CD4-positive, alpha-beta T cell treated with Interleukin-4 for 4 hours (primary cell): ENCODE measurements at places on chromosomes 1 and 21.

DNA sequence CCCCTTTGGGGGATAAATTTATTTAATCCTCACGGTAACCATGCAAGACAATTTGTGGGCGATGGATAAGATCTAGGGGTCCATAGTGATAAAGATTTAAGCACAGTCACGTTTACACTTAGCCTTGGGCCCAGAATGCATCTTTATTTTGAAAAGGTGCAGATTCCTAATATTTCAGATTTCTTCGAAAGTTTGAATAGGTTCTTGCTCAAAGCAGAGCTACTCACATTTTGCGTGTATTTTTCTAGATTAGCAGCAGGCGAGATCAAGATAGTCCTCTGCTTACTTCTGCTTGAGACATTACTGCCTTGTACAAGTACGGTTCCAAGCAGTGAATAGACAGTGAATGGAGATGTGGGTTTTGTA, 647 bp downstream of the TSEN15 start:
- DNase-seq = no peak

DNA sequence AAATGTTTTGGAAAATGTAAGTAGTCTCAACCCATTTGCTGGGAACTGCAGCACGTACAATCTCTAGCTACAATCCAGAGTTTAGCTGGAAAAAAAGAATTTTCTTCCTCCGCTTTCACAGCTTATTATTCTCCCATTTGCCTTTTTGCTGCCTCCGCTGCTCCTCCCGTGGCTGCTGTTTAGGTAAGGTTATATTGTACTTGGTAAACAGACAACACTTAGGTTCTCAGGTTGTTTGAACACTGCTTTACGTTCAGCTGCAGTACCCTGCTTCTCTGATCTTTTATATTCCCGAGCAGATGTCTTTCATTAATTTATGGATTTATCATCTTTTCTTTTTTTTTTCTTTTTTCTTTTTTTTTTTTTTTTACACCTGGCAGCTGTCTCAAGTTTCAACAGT, 14.3 kb downstream of the PROX1 start:
- no peak for DNase-seq

DNA sequence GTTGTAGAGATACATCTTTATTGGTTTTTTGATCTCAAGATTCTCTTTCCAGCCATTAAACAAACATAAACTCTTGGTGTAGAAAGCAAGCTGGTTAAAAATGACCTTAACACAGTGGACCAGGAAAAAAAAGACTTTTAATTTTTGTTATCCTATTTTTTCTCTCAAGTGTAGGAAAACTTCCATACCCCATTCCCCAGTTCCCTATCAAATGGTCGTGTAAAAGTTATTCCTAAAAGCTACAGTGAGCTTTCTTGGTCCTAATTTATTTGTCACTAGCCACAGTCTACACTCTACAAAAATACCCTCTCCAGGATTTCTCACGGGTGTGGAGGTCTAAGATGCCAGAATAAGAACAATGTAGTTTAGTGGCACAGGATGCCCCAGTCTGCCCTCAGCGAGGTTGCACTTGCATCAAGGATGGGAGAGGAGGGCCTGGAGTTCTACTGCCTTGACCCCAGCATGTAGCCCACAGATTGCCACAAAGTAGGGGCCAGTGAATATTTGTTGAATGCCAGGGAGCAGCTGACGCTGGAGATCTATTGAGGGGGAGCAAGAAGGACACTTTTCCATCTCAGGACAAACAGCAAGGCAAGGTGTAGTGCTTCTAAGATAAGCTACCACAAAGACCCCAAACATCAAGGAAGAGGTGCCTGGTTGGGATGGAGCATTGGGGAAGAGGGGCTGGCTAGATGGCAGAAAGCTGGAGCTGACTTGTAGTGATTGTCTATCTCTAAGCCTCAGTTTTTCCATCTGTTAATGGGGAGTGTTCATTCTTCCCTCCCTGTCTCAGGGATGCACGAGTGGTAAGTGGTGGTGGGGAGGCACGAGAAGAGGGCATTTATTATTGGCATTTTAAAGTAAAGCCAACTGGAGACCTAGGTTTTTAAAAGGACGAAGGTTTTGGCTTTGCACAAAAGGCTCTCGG, 1.8 kb downstream of the MYCL start:
- DNase-seq = no peak

- peak; percentile 88 for DNase-seq
These were observed at the start of gene RRP1 for GRCh38 chr21:43789276-43790009. RRP1 (plus strand) TSS chr21:43789577; CDS start chr21:43789630, 53 bp downstream.

DNA sequence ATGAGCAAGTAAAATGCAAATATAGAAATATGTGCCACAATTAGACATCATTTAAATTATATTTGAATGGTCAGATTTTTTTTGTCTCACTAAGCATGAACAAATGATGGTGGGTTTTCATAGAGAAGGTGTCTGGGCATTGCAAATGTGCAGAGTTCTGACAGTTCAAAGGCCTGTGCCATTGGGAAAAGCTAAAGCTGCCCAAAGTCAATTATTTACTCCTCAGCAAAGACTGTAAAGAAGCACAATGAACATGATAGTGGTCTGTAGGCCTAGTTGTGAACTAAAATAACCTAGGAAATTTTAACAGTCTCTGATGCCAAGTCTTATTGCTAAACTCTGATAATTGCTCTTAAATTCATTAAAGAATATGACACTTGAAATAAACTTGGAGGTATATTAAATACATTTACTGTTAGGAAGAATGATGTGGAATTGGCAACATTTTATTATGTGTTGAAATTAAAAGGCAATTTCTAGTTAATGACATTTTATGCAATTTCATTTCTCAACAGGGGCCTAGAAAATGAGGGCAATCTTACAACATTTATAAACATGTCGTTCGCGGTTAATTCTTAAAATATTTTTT, 874.3 kb upstream of the ADAMTS5 start:
- DNase-seq = no peak

- no peak for DNase-seq
These were observed at the start of gene FLG for GRCh38 chr1:152325111-152325510. FLG (minus strand) TSS chr1:152325239; CDS start chr1:152315456, 9,783 bp downstream.

GRCh38 chr21:42653231-42654061, at the start of gene PDE9A:
PDE9A (plus strand) TSS chr21:42653621; CDS start chr21:42653815, 194 bp downstream.
- no peak for DNase-seq

- DNase-seq = no peak
These were observed 29.3 kb downstream of the NUP133 start for GRCh38 chr1:229478852-229479251.

- no peak for DNase-seq
These were observed 129.3 kb upstream of the GORAB start for GRCh38 chr1:170402476-170403311.

DNA sequence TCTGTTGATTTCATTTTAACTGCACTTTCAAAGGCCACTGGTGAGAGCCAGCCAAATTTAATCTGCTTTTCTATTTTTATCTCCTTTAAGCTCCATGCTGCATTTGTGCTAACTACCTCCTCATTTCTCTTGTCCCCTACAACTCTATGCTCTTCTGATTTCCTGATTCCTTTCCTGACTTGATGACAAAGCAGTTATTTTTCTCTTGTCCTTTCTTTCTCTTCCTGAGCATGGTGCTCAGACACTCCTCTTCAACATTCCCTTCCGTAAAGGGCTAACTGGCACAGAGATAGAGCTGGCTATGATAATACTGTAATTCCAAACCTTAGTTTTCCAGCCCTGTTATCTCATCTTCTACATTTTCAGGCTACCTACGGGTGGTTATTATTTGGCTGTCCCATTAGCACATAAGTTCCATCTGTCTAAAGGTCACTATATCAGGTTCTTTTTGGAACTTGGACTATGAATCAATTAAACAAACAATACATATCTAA, 6.8 kb upstream of the BCAS2 start:
- no peak for DNase-seq

- no peak for DNase-seq
These were observed 16.3 kb downstream of the BATF3 start for GRCh38 chr1:212683357-212683722.

GRCh38 chr1:39777306-39777705, 6.2 kb upstream of the OXCT2 start:
- DNase-seq = no peak

DNA sequence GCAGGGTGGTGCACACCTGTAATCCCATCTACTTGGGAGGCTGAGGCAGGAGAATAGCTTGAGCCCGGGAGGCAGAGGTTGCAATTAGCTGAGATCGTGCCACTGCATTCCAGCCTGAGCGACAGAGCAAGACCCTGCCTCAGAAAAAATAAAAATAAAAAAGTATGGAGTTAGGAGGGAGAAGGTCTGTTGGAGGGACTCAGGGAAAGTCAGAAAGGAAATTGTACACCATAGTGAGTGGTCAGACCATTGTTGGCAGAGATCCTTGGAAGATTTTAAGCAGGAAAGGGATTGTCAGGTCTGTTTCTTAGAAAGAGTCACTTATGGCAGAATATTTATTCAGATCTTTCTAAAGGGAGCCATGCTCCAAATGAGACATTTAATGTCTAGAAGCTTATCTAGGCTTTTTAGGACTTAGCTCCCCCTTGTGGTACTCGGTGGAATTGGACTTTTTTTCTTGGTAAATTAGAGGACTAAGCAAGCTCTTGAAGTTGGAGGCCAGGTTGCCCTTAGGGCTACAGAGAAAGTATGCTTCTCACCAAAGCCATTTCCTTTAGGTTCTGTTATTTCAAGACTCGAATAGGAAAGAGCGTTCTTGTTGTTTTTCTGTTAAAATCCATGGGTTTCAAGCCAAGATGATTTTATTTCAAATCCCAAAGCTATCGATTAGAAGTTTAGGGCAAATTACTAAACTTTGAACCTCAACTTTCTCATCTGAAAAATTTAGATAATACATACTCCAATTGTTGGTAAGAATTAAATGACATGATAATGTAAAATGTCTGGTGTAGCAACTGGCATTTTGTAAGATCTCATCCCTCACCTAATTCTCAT, 16.5 kb downstream of the MIA3 start:
- peak; percentile 87 for DNase-seq

GRCh38 chr1:52550447-52550846, 2.4 kb downstream of the TUT4 start:
- no peak for DNase-seq

DNA sequence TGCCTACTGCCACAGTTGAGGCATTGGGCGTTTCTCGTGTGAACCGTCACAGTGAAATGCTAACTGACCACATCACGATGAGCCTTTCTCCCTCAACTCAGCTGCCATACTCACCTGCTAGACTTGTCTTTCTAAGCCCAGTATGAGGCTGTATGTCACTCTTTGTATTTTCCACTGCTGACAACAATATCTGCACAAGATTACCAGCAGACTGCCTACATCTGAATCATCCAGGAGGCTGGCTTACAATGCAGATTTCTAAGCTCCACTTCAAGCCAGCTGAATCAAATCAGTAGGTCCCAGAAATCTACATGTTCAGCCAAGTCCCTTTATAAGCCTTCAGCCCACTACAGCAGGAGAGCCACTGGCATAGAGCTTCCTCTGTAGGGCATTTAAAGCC, 355.0 kb upstream of the DUSP10 start:
- DNase-seq = no peak

DNA sequence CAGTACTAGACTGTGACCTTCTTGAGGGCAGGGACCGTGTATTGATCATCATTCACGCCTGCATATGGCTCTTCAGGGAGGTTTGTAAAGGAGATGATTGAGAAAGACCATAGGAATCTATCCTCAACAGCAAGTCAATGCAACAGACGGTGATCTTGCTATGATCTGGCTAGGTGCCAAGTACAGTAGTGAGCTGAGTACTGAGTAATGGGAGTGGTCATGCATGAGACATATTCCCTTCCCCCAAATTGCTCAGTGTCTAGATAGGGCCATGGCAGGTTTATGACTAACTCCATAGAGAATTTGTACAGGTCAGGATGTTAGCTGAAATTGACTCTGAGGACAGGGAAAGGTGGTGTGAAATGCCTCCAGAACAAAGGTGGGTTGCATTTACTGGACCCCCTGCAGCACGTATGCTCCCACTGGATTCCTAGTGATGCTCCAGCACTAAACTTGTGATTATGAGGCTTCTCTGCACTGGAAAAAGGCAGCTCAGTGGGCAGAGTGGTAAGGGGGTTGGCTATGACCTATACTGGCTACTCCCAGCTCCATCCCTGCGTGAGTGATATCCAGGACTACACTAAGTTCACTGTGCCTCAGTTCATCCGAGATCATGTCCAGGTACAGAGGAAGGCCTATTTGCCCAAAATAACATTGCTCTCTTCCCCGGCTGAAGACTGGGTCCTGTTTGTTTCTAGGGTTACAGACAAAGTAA, 37.2 kb downstream of the KCNJ6 start:
- DNase-seq = no peak

- no peak for DNase-seq
These were observed 1.5 kb upstream of the CNN3 start for GRCh38 chr1:94928293-94928939.

- DNase-seq = no peak
These were observed at the start of gene NAV1 for GRCh38 chr1:201538612-201539551. NAV1 (plus strand) TSS chr1:201539127; CDS start chr1:201622885, 83,758 bp downstream.

DNA sequence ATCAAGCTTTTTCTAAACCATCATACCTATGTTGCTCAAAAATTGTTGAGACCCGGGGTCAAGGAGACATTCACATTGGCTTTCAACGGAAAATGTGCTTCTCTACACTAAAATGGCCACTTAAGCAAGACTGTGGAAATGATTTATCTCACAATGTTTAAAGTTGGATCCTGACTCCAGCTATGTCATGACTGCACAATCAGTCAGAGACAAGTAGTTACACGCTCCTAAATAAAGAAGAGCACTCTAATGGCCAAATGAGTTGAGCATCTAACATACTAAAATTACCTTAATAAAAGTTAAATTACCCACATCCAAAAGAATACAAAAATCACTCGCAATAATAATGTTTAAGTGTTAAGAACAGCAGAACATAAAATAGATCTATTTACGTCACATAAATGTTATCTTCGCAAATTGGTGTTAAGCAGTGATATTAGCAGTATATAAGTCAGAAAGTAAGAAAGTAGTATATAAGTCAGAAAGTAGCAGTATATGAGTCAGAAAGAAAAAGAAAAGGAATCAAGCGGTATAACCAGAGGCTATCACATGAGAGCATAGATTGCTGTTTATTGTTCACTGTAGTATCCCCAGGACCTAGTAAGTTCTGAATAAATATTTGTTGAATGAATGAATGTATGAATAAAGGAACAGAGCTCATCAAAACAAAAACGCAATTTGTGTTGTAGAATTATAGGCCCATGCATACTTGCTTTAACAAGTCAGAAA, 28.4 kb downstream of the ZNF281 start:
- DNase-seq = no peak

GRCh38 chr1:201125800-201126199, 1.2 kb downstream of the ASCL5 start:
- no peak for DNase-seq

GRCh38 chr1:243910607-243911006, 60.6 kb upstream of the AKT3 start:
- no peak for DNase-seq

GRCh38 chr1:246165826-246166709, 341.0 kb downstream of the SMYD3 start:
- no peak for DNase-seq

GRCh38 chr1:12178511-12178910, 11.7 kb downstream of the TNFRSF1B start:
- no peak for DNase-seq

DNA sequence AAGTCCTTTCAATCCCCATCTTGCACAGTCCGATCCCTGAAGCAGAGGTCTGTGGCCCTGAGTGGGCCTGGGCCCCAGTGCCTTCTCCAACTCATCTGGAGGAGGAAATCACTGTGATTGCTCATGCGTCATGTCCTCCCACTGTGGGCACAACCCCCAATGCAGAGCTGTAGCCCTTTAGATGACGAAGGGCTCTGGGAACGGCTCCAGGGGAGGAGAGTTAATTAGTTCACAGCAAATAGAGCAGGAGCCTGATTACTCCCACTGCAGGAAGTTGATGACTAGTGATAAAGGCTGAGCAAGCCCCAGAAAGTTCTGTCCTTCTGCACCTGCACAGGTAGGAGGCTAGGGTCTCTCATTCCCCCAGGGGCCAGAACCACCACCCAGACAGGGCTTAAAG, 111.5 kb downstream of the CCDC185 start:
- no peak for DNase-seq
